ENCODE measurements at places on chromosomes 5 and 9.

DNA sequence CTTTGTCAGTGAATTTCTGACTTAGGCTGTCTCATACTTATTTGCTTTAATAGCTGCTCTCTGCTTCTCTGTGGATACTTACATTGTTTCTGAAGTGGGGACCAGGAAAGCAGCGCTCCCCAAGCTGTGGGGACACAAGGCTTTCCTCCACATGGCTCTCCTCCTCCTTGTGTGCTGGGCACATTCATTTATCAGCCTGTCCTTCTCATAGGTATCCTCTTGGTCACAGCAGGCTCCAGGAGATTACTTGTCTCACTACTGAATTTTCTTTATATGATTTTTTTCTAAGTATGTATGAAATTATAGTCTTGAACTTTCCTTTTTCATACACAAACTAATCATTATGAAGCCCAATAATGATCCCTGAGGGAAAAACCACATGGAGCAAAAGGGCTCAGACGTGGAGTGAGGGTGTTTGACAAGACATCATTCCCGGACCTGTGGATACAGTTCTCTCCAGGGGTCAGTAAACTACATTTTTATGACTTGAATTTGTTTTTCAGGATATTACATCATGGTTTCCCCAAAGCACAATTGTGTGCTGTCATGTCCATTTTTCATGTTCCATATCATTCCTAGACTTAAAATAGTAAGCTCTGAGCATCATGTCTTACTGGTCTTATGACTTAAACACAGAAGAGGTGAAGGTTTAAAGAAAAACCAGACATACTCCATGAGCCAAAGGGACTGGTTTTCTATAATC is 234.5 kb downstream of the PCSK1 start:
- no peak for DNase-seq

- DNase-seq: no peak
Observed at GRCh38 chr9:19136129-19136528, 8.8 kb upstream of the PLIN2 start.

GRCh38 chr5:96601715-96602244 is 60.4 kb upstream of the CAST start:
- DNase-seq: peak; percentile 53

DNA sequence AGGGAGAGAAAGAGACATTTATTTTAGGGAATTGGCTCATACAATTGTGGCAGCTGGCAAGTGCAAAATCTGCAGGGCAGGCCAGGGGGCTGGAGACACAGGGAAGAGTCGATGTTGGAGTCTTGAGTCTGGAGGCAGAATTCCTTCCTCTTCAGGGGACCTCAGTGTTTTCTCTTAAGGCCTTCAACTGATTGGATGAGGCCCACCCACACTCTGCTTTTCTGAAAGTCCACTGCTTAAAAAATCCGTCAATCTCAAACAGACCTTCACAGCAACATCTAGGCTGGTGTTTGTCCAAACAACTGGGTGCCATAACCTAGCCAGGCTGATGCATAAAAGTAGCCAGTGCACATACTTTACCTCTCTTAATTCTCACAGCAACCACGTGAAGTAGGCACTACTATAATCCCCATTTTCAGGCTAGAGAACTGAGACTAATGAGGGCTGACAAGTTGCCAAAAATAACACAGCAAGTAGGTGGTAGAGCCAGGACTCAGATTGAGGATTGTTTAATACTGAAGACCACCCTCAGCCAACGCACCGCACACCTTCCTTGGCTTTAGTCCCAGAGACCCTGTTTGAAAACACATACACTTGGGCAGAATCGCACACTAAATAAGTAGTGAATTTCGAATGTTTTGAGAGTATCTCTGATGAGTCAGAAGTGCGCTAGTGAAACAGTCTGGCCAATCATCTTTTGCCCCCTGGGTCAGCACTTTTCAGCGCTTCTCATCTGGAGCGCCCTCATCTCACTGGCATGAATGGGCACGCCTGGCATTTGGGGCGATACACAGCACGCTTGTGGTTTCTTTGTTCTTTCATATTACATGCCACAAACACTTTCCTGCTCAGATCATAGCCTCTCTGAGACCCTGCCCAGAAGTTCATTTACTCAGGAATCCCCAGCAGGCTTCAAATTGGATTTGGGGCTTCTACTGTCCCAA is 591.4 kb downstream of the CCDC171 start:
- DNase-seq: peak; percentile 69

DNA sequence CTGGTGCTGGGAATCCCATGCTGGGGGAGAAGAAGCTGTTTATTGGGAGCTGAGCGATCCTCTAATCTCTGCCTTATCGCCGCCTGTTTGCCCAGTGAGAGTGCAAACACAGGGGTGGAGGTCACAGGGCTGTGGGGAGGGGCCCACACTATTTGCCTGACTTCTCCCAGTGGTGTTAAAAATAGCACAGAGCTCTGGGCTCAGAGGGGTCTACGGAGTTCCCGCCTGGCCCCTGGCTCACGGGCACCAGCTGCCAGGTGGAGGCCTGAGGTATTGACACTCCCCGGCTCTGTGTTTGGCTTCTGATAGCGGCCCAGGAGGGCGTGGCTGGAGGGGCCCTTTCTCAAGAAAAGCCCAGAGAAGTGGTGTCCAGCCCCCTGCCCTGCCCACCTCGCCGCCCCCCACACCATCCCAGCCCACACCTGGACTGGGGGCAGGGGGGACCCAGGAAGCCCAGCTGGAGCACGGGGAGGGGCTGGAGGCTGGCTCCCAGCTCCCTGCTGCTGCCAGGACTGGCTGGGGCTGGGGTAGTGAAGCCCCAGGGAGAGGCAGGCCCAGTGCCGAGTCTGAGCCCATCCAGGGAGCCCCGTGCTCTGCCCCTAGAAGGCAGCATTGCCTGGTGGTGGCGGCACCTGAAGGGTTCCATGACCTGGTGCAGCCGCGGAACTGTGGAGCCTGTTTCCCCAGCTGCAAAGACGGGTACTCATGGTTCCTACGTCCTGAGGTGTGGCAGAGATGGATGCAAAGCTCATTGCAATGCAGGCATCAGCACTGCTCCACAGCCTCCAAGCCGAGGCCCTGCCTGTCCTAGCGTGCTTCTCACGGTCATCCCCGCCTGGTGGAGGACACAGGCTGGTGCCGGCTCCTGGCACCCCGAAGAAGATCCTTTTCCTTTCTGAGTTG is 35.7 kb upstream of the EGFL7 start:
- DNase-seq: no peak

GRCh38 chr5:96577909-96578308 is 84.3 kb upstream of the CAST start:
- no peak for DNase-seq

DNA sequence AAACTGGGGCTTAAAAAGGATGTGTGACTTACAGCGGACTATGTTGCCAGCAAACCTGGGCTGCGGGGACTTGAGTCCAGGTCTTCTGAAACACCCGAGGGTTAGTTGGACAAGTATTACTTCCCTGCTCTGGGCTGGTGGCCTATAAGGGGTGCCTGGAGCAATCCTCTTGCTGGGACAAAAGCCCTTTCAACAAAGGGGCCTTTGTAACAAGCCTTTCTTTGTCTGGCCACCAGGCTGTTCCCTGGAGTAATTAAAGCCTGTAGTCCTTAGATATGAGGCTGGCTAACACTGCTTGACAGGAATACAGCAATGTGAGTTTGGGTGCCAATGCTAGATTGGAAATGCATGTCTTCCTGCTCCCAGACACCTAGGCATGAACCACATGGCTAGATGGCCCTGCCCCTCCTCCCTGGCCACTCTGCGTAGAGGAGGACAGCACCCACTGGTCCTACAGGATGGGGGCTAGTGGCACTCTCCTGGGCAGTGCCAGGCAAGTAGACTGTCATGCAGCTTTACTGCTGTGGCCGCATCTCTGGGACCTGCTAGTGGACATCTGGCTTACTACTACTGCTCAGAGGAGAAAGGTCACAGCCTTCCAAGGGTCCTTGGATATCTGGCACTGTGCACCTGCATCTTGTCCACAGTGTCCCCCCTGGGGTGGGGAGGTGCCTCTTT is 343.1 kb downstream of the ZSWIM6 start:
- no peak for DNase-seq

DNA sequence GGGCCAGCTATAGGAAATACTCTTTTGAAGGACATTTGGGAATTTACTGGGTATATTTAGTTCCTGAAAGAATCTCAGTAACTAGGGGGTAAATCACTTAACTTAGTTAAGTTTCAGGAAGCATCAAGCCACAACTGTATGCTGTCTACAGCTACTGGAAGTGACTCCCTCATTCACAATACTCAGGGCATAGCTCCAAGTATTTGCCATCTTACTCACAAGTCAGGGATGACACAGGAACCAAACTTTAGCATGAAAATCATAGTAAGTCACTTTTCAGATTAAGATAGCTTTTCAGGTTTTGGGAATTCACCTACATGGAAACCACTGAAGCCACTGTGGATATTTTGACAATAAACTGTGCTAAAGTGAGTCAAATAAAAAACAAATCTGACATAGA is 242.4 kb upstream of the ATP10B start:
- no peak for DNase-seq

DNA sequence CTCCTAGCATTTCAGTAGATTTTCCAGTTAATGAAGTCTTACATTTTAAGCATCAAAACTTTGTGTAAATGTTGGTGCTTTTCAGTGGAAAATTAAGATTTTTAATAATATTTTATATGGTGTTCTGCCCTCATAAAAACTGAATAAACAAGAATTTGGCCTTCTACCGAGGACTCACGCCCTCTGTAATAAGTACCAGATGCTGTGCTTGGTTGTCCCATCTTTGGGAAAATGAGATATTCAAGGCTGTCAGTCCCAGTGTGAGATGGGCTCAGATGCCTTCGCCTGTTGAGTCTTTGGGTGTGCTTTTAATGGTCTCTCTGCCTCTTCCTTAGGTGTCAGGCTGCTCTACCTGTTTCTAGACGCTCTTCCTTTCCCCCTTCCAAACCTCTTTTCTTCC is 28.7 kb downstream of the GALNT12 start:
- no peak for DNase-seq

Data from HTR-8/SVneo (cell line).